Activated CD8-positive, alpha-beta memory T cell treated with anti-CD3 and anti-CD28 coated beads for 1 hour (primary cell): ENCODE measurements at places on chromosomes 3 and 15.

DNA sequence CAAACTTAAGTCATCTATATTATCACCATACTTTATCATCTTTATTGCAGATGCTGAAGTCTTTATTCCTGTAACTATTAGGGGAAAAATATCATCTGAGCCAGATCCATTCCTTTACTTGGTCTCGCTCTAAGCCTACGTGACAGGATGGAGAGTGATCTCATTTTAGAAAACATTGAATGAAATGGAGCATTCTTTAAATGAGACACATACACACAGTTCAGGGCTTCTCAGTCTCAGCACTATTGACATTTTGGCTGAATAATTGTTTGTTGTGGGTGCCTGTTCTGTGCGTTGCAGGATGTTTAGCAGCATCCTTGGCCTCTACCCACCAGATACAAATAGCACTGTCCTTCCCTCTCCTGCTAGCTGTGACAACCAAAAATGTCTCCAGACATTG lies 36.2 kb upstream of the PROK2 start:
- DNase-seq: no peak

GRCh38 chr15:88178631-88179030 lies 77.9 kb downstream of the NTRK3 start:
- DNase-seq: no peak

GRCh38 chr3:66692042-66692765 lies 191.4 kb upstream of the LRIG1 start:
- DNase-seq: no peak

DNA sequence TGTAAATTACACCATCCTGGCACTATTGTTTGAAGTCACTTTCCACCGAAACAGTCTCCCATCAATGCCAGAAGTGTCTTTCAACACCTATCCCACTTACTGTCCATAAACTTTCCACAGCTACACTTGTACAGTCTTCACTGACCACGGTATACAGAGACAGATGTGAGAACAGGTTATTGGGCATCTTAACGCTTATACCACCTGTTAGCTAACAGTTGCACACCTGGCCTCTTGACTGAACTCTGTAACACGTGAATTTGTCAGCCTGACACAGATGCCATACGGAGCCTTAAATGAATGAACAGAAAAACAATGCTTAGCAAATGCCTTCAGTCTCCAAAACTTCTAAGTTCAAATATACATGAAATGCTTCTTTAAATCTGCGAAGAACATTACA lies 440.5 kb downstream of the SHQ1 start:
- no peak for DNase-seq

DNA sequence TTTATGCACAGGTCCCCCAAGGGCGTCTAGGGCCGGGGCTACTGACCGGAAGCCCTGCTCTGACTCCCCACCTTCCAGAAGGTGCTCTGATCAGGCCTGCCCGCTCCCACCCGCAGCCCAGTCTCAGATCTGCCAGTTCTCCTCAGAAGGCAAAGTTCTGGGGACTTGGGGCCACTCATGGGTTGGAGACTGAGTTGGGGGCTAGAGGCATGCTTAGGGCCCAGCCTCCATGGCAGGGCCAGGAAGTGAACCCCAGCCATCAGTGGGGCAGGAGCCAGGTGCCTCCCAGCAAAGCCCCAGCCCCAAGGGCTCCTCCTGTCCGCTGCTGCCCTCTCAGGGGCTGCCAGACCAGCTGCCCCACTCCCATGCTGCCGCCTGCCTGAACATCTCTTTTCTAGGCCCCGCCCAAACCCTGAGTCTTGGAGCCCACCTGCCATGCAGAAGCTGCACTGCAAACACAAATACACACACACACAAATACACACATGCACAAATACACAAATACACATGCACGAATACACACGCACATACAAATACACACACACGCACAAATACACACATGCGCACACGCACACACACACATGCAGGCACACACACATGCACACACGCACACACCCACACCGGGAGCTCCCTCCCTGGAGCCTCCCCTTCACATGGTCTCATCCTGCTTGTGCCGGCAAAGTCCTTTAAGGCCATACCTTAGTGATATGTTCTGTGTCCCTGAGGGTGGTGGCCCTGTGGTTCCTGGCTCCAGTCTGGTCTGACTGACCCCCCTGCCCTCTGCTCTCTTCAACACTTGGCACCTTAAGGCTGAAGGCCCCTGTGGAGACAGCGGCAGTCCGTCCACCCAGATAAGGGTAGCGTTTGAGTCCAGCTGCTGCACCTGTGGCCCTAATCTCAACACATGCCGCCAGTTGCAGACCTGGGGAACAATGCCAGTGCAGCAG lies 59.2 kb upstream of the KLF13 start:
- DNase-seq: no peak

- no peak for DNase-seq
Observed at GRCh38 chr15:35746121-35746520, 200.2 kb upstream of the DPH6 start.

GRCh38 chr3:159884661-159885402 lies 103.8 kb upstream of the IL12A start:
- no peak for DNase-seq

DNA sequence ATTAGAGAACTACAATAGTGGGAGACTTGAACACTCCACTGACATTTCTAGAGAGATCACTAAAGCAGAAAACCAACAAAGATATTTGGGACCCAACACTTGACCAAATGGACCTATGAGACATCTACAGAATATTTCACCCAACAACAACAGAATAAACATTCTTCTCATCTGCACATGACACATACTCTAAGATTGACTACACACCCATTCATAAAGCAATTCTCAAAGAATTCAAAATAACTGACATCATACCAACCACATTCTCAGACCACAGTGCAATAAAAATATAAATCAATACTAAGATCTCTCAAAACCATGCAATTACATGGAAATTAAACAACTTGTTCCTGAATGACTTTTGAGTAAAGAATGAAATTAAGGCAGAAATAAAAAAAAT lies 473.7 kb downstream of the LPP start:
- DNase-seq: no peak

DNA sequence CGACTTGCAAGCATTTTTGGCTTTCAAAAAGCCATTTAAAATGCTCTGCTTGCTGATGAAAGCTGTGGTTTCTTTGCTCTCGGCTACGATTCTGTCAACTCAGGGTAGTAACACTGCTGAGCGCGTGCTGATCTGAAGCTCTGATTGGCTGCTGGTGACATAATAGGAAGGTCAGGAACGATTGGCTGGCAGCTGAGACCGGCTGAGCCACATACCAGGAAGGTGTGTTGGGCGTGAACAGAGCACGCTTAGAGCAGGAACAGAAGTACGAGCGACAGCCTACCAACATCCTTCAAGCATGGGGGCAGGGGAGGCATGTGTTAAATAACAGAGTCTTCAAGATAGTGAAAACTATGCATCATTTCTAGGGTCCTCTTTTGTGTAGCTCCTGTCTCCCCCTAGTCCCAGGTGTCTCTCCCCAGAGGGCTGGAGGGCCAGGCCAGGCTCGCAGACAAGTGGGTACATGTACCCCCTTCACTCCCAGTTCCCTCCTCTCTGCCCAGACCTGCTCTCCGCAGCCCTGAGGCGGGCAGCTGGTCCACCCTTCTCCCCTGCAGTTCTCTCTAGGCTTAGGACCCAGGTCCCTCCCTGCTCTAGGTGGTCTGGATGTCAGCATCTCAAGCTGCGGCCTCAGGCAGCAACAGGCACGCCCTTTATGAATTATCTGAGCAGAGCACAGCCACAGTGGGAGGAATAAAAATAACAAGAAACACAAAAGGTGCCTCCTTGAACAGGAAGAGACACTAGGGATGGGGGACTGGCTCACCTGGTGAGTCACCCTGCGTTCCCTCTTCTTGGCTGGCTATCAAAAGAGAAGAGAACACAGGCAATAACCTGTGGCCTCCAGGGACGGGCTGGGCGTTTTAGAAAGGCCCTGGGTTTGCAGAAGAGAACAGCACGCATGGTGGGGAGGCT lies 76.0 kb downstream of the TAMM41 start:
- peak; percentile 47 for DNase-seq
